ENCODE measurements at places on chromosomes 2 and 18.

- DNase-seq: no peak
Observed at GRCh38 chr2:113826346-113827285, 63.3 kb upstream of the ACTR3 start.

DNA sequence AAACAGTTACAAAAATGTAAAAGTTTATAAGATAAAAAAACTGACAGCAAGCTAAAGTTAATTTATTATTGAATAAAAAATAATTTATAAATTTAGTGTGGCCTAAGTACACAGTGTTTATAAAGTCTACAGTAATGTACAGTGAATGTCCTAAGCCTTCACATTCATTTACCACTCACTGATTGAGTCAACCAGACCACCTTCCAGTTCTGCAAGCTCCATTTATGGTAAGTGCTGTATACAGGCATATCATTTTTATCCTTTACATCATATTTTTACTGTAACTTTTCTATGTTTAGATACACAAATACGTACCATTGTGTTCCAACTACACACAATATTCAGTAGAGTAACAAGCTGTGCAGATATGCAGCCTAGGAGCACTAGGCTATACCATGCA is 184.2 kb upstream of the LRATD1 start:
- no peak for DNase-seq

- no peak for DNase-seq
Observed at GRCh38 chr2:112480530-112481049, 1.4 kb upstream of the TTL start.

DNA sequence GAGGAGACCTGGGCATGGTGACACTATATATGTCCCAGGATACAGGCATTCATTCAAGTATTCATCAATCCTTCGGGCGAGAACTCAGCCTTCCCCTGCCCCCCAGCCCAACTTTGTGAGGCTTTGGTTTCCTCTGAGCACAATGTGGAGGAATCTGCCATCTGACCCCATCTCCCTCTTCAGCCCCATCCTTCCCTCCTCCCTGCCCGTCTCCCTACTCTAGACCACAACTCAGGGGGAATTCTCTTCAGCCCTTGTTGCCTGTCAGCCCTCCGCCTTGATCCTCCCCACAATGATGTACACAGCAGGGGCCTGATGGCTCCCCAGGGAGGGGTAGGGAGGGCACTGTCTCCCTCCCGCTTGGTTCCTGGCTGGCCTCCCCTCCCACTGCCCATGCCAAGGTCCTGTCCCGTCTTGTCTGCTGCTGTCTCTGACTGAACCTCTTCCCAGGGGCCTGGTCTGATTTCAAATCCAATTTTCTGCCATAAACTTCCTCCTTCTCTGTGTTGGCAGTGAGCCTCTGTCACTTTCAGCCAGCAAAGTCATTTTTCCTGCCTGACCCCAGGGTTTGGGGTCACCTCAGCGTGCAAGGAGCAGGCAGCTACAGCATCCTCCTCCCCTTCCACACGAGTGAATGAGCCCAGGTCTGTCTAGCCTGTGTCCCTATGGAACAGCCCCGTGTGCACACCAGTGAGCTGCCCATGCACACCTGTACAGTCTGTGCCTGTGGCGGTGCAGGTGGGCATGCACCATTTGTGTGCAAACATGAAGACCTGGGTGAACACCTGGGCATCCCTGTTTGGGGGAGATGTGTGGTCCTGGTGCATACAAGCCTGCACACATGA is 197.3 kb downstream of the CELF4 start:
- DNase-seq: no peak

GRCh38 chr18:77061946-77062517 is 70.6 kb downstream of the MBP start:
- DNase-seq: no peak

- no peak for DNase-seq
Observed at GRCh38 chr2:221596192-221596591, 24.1 kb upstream of the EPHA4 start.

DNA sequence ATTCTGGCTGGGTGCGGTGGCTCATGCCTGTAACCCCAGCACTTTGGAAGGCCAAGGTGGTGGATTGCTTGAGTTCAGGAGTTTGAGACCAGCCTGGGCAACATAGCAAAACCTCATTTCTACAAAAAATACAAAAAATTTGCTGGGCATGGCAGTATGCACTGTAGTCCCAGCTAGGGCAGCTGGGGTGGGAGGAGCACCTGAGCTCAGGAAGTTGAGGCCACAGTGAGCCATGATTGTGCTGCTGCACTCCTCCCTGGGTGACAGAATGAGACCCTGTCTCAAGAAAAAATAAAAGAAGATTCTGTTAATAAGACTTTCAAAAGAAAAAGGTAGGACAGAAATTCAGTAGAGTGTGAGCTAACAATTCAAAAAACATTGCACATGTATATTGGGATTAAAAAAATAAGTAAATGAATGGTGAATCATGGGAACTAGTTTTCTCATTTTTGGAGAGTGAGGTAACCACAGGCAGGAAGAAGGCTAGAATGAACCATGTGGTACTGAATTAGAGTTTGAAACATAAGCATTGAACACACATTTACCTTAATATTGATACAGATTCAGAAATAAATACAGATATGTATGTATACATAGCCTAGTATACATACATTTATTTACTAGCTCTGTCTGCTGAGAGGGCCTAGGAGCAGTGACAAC is 53.5 kb downstream of the NCOA1 start:
- no peak for DNase-seq

GRCh38 chr2:103010306-103010705 is 248.5 kb downstream of the TMEM182 start:
- DNase-seq: no peak

GRCh38 chr18:72041313-72042032 is 502.7 kb downstream of the CBLN2 start:
- DNase-seq: no peak

GRCh38 chr2:74421221-74421870 is at the start of the genes C2orf81 and WDR54:
TSS of gene C2orf81 (minus strand) at chr2:74421619. CDS start at chr2:74421560, 59 bp downstream.
TSS of gene WDR54 (plus strand) at chr2:74421730. CDS start at chr2:74422154, 424 bp downstream.
- peak; percentile 92 for DNase-seq

GRCh38 chr2:150165442-150165841 is 322.0 kb downstream of the RND3 start:
- no peak for DNase-seq

DNA sequence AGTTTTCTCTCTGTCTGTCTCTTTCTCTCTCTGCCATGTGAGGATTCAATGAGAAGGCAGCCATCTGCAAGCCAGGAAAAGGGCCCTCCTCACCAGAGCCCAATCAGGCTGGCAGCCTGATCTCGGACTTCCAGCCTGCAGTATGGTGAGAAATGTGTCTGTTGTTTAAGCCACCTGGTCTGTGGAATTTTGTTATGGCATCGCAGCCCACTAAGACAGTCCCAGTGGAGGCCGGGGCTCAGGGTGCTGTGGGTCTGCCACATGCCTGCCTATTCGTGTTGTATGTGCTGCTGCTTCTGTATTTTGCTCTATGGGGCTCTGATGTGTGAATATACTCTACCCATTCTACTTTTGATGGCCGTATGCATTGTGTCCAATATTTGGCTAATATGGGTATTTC is 139.0 kb upstream of the HS6ST1 start:
- DNase-seq: no peak

DNA sequence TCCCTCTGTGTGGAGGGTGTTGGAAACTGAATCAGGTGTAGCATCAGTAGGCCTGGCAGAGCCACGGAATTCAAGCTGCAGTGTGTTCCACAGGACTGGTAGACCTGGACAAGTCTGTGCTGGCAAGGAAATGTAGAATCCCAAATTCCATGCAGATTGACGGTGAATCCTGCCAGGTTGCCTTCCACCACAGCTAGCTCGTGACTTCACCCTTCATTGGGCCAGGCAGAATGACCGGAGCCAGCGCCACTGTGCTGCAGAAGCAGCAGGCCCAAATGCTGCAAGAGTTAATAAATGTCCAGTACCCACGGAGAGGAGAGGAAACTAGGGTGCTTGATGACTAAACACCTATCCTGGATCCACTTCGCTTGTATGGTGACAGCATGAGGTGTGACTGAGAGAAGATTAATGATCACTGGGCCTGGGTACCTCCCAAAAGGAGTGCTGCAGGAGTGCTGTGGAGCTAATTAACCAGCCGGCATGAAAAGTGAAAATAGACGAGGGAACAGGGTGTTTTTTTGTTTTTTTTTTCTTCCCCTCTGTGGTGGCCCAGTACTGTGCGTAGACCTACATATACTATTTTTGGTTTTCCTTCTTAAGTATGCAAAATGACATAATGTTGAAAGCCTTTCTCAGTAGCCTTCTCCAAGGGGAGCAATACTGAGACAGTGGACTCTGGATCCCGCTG is 122.2 kb downstream of the TANC1 start:
- no peak for DNase-seq

DNA sequence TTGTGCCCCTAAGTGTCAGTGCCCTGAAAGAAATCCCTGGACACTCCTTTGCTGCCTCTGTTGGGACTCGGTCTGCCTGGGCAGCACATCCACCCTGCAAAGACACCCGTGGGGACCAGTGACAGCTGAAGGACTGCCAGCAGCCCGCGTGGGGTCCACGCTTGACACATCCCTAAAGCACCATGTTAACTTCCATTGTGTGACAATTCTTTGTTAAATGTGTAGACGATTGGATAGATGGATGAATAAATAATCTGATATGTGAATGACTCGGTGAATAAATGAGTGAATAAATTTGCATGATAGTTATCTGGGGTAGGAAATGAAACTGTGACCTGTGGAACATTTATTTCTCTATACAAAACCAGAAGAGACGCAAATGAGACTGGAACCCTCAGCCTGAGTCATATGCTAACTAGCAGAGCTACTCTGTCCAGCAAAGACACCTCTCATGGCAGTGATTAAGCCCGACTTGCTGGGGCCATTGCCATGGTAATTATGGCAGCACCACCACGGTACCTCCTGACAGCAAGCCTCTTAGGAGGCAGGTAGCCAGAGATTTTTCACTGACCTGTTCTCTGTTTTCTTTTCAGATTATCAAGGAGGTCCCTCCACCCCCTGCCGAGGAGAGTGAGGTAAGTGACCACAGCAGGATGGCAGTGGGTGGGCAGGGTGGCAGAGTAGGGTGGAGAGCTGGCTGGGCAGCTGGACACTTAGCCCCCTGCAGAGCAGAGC is 156.8 kb downstream of the ANTXR1 start:
- no peak for DNase-seq

DNA sequence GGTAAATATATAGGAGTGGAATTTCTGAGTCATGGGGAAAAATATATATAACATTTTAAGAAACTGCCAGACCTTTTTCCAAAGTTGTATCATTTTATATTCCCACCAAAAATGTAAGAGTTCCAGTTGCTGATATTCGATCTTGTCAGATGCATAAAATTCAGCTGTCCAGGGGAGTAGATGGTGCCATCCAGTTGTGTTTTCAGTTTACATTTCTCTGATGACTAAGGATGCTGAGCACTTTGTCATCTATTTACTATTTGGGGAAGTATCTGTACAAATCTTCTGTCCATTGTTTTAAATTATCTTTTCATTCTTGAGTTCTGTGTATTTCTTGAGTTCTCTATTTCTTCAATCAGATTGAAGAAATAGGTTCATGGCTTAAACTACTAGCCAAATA is 126.1 kb downstream of the RTN4 start:
- no peak for DNase-seq

DNA sequence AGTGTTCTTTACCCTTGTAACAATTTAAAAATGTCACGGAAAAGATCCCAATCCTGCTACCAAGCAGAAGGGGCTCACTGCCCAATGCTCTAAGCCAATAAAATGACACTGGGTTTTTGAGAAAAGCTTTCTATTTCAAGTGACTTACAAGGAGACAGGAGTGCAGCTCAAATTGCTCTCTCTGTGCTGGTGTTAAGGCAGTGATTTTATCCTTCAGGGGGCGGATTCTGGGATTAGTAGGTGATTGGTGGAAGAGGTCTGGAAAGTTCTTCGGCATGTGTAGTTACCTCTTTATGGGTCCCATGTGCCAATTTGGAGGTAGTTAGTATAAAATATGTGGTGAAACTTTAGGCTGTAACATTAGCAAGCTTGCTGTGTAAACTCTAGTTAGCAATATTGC is 27.4 kb upstream of the MCM6 start:
- DNase-seq: no peak

GRCh38 chr2:43088143-43089073 is 138.0 kb downstream of the ZFP36L2 start:
- DNase-seq: no peak

DNA sequence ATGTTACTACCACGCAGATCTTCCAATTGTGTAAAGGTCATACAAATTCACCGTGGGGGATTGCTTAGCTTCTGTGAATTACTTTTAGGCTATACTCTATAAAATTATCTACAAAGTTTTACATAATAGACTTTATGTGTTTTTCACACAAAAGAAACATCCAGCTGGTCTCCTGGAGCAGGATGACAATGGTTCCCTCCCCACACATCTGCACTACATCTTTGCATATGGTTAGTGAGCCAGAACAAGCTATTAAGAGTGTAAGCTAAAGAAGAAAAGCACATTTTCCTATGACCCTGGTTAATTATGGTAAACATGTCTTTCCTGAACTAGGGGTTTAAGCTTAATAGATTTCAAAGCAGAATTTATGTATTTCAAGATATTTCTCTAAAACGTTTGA is 295.1 kb downstream of the ASXL3 start:
- DNase-seq: no peak

GRCh38 chr2:146246002-146246735 is 1598.7 kb upstream of the ACVR2A start:
- DNase-seq: no peak

GRCh38 chr18:31680433-31680811 is 4.0 kb downstream of the B4GALT6 start:
- DNase-seq: no peak

- DNase-seq: no peak
Observed at GRCh38 chr2:144935191-144935590, 415.3 kb upstream of the ZEB2 start.

DNA sequence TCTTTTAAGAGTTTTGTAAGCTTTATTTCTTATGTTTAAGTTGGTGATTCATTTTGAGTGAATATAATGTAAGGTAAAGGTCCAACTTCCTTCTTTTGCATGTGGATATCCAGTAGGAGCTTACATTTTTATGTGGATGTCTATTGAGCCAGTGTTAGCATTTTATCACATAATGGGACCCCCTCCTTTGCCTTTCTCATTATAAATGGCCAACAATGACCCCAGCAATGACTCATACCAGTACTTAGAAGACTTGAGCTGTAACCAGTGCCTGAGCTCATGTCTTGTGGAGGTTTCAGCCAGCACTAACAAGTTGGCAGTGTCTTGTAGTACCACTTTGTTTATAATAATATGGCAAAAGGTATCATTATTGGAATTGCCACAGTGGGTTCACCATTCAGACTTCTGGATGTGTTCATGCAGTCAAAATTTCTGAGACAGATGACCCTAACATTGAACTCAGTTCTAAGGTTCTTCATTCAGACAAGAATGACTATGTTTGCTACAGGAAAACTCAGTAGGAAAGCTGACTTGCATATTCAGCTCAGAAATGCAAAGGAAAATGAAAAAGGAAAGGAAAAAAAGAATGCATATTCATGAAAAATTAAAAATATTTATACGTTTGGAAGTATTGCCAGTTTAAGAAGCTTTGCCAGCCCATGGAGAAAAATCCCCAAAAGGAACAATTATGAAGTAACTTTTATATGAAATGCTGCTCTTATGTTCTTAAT is 41.0 kb downstream of the CDKL4 start:
- no peak for DNase-seq

DNA sequence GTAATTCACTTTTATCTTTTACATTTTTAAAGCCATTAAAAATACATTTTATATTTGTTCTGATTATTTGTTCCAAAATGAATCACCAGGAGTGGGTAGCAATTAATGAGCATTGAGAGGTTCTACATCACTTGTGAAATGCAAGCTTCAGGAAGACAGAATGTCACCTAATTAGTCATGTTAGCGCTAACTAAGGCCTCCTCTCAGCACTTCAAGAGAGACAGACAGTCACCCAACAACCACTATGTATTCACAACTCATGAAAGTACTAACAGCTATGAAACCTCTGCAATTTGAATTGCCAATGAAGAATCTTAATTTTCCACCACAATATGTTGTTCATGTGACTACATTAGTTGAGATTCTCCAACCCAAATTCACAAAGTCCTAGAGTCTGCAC is 611.0 kb downstream of the KCNJ3 start:
- DNase-seq: no peak
